ENCODE measurements at places on chromosomes 7 and 10.

- no peak for DNase-seq
These were observed at the start of gene MAGI2 for GRCh38 chr7:79453558-79454360. Gene MAGI2 (minus strand): TSS chr7:79453667. CDS start chr7:79453320, 347 bp downstream.

GRCh38 chr10:131900350-131901152 is at the start of gene PPP2R2D:
Gene PPP2R2D (plus strand): TSS chr10:131901008. CDS start chr10:131901149, 141 bp downstream.
- DNase-seq: peak; percentile 77

DNA sequence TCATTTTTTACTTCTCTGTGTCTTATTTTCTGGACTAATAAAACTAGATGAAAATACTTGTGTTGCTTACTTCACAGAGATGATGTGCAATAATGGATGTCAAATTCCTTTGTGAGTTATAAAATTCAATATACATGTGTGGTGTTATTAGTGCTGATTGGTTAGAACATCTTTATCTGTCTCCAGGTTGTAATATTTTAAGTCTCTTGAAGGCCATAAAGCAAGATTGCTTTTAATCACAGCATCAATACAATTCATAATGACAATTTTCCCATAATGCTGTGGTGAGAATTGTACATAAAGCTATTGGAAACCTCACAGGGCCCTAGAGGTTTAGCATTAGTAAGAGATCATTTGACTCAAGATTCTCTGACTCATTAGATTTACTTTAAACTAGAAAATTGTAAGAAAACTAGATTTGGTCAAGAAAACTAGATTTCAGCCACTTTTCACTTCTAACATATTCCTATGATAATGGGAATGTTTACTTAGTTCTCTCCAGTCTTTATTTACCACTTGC is 963.7 kb downstream of the REEP3 start:
- DNase-seq: no peak

DNA sequence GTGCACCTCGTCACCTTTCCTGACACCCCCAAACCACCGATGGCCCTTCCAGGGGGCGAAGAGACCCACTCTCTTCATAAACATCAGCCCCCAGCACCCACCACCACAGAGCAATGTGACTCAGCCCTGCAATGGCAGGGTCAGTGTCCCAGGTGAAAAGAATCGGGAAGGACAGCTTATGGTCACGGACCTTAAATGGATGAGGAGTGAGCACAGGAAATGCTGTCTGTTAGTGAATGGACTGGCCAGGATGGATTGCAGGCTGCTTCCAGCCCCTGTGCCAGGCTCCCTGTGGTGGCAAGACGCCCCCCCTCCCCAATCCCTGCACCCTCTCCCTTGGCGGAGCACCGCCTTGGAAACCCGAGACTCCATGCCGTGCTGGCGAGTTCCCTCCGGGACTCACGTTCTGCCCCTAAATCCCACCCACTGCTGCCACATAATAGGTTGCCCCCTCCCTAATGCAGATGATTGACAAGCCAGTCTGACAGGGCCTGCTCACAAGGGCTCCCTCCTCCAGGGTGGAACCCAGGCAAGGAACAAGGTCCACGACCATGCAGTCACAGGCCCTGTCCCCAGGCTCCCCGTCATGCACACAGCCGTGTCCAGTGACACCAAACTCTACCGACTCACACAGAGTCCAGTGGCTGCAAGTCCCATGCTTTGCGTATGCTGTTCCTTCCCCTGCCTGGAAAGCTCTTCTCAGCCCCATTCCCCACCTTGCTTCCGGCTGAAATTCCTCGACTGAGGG is 7.3 kb downstream of the ASB13 start:
- DNase-seq: no peak

- no peak for DNase-seq
These were observed 100.8 kb downstream of the PRTFDC1 start for GRCh38 chr10:24851629-24852028.

DNA sequence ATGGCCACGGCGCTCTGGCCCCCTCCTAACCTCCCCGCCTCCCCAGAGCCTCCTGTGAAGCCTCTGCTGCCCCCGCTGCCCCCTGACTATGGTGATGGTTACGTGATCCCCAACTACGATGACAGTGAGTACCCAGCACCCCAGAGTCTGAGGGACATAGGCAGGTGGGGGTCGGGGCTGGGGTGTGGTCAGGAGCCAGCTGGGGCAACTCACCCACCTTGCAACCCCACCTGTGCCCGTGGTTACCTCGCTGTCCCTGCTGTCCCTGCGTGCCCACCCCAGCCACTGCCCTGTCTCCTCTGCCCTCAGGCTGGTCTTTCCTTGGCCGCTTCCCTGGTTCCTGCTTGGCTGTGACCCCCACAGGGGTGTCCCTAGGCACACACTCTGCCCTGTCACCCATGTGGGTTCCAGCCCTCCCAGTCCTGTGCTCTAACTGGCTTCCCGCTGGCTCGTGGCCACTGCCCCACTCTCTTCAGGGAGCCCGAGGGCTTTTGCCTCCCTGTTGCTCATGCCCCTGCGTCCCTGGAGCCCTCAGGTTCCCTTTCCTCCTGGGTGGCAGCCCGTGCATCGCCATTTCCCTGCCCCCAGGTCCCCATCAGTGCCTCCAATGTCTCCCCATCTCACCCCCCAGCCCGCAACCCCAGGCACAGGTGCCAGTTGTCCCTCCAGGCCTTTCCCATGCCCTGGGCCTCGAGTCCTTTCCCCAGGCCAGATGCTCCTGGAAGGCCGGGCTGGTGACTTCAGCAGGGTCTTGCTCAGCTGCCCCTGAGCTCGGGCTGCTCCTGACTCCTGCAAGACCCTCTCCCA is 4.0 kb downstream of the AEBP1 start:
- no peak for DNase-seq

- no peak for DNase-seq
These were observed 29.8 kb downstream of the ZMIZ1 start for GRCh38 chr10:79098596-79099015.

GRCh38 chr7:76220185-76221057 is 18.7 kb downstream of the SRRM3 start:
- DNase-seq: no peak

GRCh38 chr7:131893631-131894340 is 337.4 kb upstream of the PODXL start:
- no peak for DNase-seq

GRCh38 chr7:139265673-139266072 is 34.6 kb downstream of the UBN2 start:
- no peak for DNase-seq

DNA sequence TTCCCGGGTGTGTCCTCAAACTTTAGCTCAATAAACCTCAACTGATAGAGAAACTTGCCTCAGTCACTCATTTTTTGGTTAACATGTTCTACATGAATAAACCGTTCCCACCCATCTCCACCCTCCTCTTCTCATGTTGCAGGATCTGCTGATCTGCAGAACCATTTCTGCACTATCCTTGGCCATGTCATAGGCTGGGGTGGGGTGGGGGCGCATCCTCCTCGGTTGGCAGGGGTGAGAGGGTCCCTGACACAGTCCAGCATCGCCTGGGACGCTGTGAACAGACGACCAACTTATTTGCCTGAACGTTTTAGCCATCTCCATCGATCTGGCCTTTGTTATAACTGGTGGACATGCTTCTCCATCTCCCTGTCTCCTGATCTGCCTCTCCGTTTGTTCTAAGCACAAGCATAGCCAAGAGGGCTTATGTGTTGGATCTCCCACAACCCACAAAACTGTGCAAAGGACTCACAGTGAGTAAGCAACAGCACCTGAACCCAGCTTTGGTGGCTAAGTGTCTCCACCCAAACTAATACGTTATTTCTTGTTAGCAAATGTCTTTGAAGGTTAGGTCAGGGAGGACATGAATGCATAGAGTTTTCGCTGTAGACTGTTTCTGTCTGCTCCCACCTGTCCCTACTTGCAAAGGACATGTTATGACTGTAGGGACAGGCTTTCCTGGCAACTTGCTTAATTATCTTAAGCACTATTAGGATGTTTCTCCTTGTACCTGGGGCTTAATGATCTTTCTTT is 51.7 kb downstream of the PRKCQ start:
- DNase-seq: no peak

DNA sequence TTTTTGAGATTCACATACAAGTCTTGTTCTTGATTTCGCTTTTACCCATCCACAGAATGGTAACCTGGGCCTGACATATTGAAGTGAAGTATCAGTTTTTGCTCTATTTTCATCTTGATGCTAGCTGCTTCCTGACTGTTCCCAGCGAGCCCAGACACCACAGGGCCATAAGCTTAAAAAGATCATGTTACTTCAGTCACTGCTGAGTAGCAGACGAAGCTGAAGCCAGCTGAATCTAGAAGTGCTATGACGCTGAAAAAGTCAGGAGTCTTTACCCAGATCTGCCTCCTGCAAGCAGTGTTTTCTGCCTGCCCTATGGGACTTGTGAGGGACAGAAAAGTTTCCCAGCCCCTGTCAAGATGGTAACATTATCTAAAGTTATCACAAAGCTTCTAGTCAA is 2.7 kb upstream of the PRXL2A start:
- DNase-seq: no peak

DNA sequence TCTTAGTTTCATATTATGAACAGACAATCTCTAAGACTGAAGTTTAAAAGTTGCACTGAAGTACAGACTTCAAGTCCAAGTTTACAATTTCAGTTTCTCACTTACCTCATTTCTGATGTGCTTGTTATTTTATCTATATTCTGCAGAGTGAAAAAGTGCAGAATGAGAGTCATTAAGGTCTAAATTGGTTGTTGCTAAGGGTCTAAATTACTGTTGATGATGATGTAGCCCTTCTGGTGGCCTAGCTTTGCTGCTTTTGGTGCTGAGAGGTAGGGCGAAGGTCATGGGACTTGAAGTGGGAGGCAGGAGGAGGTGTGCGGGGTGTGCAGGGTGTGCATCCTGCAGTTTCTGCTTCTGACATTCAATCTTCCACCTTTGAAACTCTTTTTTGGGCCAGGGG is 38.8 kb upstream of the NRP1 start:
- DNase-seq: no peak

DNA sequence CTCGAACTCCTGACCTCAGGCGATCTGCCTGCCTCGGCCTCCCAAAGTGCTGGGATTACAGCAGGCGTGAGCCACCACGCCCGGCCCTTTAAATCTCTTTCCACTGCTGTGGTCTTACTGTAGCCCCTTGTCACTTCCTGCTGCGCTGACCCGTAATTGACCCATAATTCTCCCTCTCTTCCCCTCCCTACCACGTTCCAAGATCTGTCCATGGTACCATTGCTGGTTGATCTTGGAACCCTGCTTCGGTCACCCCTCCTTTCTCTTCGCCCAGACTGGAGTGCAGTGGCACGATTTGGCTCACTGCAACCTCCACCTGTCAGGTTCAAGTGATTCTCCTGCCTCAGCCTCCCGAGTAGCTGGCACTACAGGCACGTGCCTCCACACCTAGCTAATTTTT is 6.5 kb downstream of the POR start:
- no peak for DNase-seq

GRCh38 chr7:1852517-1853430 is 182.7 kb downstream of the ELFN1 start:
- DNase-seq: no peak

GRCh38 chr10:70542565-70542938 is 60.0 kb downstream of the PRF1 start:
- no peak for DNase-seq

DNA sequence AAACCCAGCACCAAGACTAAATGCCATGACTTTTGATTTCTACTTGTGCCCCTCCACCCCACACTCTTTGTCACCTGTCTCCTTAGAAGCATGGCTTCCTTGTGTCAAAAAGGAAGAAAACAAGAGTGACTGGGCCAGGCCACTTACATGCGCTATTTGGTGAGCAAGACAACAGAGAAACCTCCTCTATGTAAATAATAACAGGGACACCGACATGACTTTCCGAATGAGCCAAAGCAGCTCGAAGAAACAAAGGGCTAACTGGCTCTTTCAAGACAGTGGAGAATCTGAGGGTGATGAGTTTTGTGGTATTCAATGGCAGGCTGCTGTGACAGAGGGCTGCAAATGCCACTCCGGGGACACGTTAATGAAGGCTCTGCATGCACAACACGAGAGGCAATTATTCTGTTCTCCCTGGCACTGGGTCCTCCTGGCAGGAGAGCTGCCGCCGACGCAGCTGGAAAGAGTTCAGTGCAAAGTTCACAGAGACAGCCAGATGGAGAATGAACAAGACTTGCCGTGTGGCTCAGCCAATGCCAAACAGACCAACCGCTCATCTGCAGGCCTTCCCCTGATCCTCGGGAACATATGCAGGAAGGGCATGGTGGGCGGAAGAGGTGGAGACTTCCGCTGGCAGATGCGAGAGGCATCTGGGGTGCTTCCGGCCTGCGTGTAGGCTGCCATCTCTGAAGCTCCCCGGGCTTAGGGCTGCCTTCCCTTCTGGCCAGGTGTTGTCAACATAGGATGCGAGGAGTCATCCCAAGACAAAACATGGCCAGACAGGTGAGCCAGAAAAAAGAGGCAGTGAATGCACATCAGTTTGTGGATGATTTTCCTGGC is 59.1 kb upstream of the SMNDC1 start:
- DNase-seq: no peak

DNA sequence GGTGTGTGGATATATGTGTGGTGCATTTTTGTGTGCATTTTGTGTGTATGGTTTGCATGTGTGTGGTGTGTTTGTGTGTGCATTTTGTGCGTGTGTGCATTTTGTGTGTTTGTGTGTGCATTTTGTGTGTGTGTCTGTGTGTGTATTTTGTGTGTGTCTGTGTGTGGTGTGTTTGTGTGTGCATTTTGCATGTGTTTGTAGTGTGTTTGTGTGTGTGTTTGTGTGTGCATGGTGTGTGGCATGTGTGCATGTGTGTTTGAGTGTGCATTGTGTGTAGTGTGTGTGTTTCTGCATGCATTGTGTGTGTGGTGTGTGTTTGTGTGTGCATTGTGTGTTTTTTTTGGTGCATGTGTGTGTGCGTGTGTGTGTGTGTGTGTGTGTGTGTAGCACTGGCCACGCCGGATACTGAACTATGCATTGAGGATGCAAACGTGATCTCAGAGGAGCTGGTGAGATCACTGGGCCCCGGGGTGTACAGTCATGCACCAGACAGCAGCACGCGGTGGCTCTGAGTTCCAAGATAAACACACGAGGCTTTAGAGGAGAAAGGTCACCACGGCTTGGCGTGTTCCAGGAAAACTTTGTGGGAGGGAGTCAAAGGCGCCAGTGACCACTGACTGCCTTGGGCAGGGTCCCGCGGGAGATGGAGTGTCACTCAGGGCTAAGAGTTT is 106.6 kb upstream of the SHH start:
- DNase-seq: no peak

- DNase-seq: no peak
These were observed 106.8 kb downstream of the CYP26A1 start for GRCh38 chr10:93180482-93180931.

GRCh38 chr10:69962746-69963135 is 89.9 kb upstream of the MACROH2A2 start:
- DNase-seq: no peak

DNA sequence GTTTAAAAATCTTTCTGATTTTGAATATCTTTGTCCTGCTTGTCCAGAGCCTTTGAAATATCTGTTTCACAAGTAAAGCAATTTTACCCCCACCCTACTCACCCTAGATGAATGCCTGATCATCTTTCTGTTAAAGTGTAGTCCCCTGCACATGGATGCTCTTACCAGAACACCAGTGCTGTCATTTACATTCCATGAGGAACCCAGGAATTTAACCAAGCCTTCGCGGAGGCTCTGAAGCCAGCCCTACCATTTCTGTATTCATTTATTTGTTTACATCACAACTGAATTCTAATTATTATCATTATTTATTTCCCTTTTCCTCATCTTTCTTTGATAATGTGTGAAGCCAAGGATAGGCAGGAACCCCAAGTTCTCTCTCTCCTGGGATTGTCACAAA is 167.8 kb upstream of the MYO3A start:
- DNase-seq: no peak

- DNase-seq: no peak
These were observed 31.9 kb upstream of the OPTN start for GRCh38 chr10:13068071-13068470.
